ENCODE measurements at places on chromosomes 4 and X.

DNA sequence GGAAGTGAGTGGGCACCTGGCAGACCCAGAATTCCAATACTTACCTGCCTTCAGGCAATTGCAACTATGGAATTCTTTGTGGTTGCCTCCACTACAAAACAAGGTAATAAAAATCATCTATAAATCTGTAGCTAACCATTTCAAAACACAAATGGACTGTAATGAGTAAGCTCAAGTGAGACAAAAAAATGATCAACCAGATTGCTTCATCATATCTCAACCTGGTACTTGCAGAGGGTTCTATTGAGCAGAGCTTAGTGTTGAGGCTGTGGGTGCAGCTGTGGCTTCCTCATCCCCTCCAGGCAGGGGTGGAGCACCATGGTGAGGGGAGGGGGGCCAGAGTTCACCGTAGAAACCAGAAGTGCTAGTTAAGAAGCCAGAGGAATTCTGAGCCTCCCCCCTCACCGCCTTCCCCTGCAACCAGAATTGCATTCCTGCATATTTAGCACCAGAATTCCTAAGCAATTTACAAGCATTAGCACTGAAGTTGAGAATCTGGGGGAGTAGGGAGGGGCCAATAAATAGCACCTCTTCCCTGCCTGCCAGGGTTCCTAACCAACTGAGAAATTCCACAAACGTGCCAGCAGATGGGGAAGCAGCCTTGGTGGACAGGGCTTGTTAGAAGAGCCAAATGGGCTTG lies 11.5 kb downstream of the CTAG1A start:
- DNase-seq = no peak

GRCh38 chr4:149353241-149353640 lies 462.4 kb downstream of the IQCM start:
- DNase-seq = no peak

GRCh38 chr4:67198727-67199126 lies 346.6 kb downstream of the CENPC start:
- no peak for DNase-seq

- DNase-seq = no peak
These were observed 264.9 kb upstream of the PRPS2 start for GRCh38 chrX:12526306-12526705.

GRCh38 chr4:78213218-78213617 lies 156.1 kb downstream of the FRAS1 start:
- DNase-seq = no peak

DNA sequence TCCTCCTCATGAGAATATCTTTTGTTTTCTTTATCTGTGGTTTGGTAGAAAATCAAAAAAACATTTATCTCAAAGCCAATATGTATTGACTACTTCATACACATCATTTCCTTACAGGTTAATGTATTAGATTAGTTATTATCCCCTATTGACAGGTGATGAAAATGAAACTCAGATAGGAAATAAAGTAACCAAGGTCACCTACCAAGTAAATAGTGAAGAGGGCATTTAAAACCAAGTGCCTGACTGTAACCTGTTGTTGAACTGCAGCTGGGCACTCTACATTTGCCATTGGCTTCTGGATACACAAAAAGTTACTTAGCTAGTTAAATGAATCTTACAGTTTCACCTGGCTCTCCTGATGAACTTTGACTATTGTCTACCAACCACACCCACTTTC lies 41.4 kb upstream of the CTSO start:
- DNase-seq = no peak

- no peak for DNase-seq
These were observed 760.6 kb upstream of the EPHA5 start for GRCh38 chr4:66430856-66431255.

- DNase-seq = no peak
These were observed 11.3 kb upstream of the RTL5 start for GRCh38 chrX:72142794-72143608.

DNA sequence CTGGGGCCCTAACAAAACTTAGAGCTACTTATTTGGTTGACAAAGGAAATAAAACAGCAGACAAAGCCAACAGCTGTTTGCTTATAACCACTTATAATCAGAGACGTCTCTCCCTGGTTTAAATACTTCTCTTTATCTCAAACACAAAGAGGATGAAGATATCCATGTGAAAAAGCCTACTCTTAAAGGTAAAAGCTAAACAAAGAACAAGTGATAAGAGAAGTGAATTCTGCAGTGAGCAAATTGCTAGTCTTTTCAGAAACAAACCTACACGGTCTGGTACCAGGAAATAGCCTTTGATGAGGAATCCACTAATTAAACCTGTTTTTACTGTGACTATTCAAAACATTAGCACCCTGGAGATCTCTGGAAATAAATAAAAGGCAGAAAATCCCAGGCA lies 46.7 kb downstream of the GRIA3 start:
- no peak for DNase-seq

- DNase-seq = no peak
These were observed 29.2 kb upstream of the CABS1 start for GRCh38 chr4:70305601-70306000.

- DNase-seq = no peak
These were observed 14.3 kb upstream of the UBA1 start for GRCh38 chrX:47179221-47179927.

GRCh38 chr4:56132835-56133234 lies 184.1 kb downstream of the CEP135 start:
- DNase-seq = no peak

DNA sequence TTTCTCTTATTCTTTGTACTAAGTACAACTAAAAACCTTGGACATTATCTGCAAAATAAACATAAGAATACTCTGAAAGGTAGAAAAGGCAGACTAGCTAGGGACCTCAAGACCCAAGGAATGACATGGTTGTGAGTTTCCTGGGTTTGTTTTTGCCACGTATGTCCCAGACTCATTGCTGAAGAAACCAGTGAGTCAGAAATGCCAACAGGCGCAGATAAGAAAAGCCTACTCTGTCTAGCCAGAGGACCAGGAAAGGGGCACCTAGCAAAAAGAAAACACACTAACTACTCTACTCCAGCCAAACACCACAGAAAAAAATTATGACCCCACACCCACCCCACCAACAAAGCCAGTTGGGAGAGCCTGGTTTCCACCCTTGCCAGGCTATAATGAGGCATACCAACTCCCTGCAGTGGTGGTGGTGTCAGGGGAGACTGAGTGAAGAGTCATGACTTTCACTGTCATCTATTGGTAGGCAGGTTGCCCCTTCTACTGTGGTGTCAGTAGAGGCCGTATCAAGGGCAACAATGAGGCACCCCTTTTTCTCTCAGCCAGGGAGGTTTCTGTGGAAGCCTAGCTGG lies 10.9 kb downstream of the MTMR1 start:
- DNase-seq = peak; percentile 27

DNA sequence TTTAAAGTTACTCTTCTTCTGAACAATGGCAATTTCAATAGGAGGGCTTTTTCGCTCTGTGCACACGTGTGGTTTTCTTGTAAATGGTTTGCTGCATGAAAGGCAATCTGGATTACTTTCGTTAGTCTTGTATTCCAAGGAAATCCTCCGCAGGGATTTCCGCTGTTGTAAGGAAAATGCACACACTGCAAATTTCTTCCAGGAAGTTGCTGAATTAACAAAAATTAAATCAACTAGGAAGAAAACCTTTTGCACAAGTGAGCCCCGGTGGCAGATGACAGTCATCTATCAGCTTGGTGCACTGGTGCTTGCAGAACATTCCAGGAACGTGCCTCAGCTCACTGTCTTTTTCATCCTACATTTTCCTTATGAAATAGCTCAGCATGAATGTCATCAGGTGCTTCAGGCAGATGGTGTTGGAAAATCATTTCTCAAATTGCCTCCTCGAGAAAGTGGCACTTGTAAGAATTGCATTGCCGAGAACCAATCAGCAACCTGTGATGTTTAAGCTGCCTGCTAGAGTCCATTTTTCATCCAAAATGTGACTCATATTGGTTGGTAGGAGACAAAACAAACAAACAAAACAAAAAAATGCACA lies 272.4 kb upstream of the VCX start:
- DNase-seq = no peak

DNA sequence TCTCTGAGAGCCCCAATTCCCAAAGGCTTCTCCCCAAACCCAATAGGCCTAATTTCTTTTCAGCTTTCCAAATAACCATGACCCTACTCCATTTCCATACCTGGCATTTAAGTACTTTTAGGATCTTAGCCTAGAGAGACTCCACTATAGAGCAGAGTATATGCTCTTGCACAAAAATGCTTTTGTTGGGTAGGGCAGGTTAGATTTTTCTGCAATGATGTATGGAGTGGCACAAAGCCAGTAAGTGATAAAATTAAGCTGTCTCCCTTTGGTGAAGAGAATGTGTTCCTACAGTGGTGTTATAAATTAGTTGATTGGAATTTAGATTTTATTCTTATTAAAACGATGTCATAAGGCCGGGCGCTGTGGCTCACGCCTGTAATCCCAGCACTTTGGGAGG lies 124.9 kb downstream of the INPP4B start:
- no peak for DNase-seq

GRCh38 chr4:184420881-184421416 lies 53.4 kb downstream of the IRF2 start:
- no peak for DNase-seq
